Eye (tissue), 1 donor: ENCODE measurements at places on chromosomes 4 and X.

- peak; percentile 68 for DNase-seq
Observed at GRCh38 chr4:185127021-185127925, 15.8 kb upstream of the SLC25A4 start.

DNA sequence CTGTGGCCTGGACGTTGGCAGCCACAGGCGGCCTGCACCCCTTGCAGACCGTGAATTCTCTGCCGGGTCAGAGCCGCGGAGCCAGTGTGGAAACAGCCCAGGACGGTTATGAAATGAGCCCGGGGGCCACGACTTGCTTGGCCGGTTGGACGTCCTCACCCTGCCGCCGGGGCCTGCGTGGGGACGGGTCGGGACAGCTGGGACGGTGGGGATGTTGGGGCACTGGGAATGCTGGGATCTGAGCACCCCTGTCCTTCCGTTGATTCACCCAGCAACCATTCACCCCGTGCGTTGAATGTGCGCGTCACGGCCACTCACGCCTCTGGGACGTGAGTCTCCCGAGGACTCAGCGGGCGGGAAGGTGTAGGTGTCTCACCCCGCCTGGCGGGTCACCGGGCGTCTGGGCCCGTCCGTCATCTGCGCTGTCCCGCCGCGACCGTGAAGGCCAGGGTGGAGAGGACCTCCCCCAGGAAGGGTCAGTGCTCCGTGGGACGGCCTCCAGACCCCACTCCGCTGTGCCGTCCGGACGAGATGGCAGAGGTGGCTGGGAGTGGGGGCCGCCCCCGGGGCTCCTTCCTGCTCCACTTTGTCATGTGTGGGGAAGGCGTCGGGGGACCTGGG lies 4.5 kb upstream of the PLCXD1 start:
- DNase-seq = peak; percentile 46

GRCh38 chr4:138835832-138836533 lies 179.6 kb upstream of the NOCT start:
- no peak for DNase-seq

DNA sequence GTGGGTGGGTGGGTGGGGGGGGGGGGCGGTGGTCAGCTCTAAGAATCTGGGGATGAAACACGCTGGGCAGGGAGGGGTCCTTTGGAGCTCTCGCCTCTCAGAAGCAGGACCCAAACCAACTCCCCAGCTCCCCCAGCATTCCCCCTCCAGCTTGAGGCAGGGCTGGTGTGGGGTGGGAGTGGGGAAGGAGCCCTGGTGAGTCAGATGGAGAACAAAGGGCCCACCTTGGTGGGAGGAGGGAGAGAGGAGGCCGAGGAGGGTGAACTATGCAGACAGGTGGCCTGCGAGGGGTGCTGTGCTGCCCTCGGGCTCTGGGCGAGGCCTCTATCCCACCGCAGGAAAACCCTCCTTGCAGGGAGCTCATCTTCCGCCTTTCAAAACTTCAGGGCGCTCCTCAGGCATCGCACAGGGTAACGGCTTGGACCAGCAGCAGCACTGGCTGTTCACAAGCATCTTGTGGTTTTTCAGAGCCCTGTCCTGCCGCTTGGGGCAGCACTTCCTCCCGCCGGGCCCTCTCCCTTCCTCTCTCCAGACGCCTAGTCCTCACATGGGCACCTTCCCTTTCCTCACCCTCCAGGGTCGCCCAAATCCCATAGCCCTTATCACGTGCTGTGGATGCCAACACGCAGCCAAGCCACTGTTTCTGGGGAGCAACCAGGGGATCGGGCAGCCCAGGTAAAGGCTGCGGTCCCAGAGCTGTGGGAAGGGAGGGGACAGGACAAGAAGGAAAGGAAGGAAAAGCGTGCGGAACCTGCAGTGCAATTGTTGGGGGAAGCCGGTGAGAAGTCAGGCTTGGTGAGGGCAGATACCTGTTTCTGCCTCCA lies 34.0 kb upstream of the GRPEL1 start:
- DNase-seq = peak; percentile 92

DNA sequence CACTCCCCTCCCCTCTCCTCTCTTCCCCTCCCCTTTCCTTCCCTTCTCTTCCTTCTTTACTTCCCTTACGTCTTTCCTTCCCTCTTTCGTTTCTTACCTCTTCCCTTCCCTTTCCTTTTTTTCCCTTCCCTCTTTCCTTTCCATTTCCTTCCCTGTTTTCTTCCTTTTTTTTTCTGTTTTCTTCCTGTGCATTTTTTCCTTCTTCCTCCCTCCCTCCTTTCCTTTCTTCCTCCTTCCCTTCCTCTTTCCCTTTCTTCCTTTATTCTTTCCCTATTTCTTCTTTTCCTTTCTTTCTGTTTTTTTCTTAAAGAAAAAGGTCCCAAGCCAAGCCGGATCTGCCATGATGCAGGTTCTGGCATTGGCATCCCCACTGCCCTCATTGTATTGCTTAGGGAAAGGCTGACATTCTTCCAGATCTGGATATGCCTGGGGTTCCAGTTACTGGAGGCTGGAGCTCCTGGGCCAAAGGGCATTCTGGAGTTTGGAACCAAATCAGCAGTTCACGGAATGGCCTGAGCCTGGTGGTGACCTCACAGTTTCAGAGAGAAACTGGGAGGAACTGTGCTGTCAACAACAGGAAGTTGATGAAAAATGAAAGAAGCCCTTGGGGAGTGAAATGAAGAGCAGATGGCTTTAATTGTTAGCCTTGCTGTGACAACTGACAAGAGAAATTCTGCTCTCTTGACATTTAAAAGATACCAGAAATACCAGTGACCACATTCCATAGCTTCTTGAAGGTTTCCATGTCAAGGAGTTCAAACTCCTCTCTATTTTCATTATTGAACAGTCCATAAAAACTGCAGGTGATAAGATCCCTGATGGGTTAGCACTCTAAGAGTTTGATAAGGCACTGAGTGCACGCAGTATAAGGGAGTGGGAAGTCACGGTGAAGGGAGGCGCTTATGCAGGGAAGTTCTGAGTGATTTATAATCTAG lies 622.1 kb downstream of the SPRY1 start:
- peak; percentile 72 for DNase-seq

DNA sequence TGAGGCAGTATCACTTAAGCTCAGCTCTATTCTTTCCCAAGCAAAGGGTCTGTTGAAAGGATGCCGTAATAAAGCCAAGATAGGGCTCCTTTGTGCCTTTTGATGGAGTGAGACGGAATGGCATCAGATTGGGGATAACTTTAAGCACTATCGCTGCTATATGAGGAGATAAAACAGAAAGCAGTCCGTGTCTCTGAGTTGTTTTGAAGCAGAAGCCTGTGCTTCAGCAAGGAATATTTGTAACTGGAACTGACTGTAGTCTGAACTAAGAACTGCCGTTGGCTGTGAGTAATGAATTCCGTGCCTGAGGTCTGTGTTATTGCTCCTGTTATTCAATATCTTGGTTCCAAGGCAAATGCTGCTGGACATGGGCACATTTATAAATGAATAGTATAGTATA lies 297.4 kb downstream of the ANKRD50 start:
- no peak for DNase-seq

- DNase-seq = no peak
Observed at GRCh38 chr4:53450773-53451172, 73.3 kb downstream of the FIP1L1 start.

GRCh38 chrX:27728291-27728690 lies 79.5 kb upstream of the MAGEB10 start:
- no peak for DNase-seq

DNA sequence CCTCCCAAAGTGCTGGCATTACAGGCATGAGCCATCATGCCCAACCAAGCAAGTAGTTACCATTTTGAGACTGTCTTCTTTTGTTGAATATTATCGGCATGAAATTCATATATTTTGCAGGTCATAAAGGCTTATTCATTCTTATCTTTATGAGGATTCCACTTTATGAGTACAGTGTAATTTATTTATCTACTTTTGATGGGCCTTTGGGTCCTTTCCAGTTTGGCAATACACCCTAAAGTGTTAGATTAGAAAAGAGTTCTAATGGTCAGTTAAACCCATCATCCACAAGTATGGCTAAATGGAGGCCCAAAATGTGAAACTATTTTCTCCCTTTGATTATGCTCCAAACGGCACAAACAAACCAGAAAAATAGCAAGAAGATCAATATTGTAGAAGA lies 10.9 kb upstream of the ABCG2 start:
- no peak for DNase-seq

- DNase-seq = no peak
Observed at GRCh38 chr4:55169352-55169961, 44.1 kb upstream of the KDR start.

GRCh38 chr4:56466910-56467283 lies 520 bp upstream of the SRP72 start:
- no peak for DNase-seq

GRCh38 chr4:160247091-160247656 lies 1144.3 kb downstream of the RAPGEF2 start:
- DNase-seq = no peak

DNA sequence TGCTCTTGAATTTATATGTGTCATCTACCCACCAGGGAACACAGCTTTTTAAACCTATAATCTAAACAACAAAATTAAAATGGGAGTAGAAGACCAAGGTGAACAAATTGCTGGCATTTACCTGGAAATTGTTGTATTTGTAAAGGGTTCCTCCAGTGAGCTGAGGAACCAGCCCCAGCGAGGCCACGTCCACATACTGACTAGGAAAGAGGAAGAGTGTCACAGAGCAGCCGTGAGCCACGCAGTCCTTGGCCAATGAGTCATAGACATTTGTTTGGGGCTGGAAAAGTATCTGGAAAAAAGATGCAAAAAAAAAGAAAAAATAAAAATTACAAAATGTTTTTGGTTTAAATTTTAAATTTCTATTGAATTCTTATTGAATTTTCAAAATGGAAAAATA lies 58.7 kb downstream of the METTL14 start:
- no peak for DNase-seq

DNA sequence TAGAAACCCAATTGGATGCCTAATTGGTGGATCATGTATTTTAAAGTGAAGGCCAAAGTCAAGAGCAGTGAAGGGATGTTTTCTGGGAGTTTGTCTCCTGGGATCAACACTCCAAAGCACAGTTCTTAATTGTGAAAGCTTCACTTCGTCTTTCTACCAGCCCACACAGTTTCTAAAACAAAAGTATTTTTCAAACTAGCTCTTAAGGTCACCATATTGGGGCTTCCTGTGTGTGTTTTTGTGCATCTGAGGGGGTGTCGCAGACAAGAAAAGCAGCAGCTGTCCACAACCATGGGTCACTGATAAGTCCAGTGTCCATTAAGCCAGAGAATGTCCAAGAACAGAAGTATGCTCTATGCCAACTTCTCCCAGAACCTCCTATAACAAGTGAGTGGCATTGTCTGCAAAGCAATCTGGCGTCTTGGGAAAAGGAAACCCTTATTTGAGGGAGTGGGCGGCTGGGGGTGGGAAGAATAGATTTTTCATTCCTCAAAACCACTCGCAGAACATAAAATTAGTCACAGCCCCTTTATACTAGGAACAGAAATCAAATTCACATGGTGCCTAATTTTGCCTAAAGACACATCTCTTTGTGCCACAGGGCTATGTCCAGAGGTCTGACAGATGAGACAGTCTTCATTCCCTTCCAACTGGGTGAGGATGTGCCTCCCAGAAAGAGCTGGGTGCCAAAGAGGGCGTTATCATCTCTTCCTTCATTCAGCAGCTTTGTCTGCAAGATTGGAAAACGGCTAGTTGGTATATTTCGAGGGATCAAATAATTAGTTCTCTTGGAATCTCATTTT lies 610.4 kb downstream of the BCOR start:
- no peak for DNase-seq

DNA sequence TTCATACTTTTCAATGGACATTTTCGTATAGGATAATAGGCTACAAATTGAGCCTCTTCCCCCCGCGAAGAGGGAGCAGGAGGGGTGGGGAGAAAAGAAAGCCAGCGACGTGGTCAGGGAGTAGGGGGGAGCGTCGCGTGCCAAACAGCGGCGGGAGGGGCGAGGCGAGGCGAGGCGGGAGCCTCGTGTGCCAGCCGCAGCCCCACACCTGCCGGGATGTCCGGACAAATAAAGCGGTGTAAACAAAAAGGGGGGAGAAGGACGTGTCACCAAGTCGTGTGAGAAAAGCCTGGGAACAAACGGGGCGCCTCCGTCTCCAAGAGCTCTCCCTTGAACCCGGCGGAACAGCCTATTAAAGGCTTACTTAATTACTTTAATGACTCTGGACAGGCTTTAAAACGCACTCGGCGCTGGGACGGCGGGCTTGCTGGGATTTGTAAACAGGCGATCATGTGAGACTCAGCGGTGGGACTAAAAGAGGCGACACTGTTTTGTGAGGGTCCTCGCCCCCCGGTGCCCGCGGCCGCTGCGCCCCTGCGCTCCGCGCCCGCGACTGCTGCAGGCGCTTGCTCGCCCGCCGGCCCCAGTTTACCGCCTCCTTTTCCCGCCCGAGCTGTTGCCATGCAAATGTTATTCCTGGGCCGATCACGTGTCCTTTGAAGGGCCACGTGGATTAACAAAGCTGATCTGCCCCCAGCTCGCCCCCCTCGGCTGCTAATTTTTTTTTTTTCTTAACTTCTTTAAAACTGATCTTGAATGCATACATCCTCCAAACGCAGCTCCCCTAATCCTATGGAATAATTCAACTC lies at the start of gene HELT:
HELT (plus strand) TSS at position 527 of the 809 bp plus-strand sequence. CDS start 439 bp downstream, outside the sequence.
- peak; percentile 47 for DNase-seq

GRCh38 chrX:133983974-133984845 lies 1.2 kb downstream of the GPC3 start:
- peak; percentile 49 for DNase-seq

GRCh38 chr4:142121448-142122350 lies 485.3 kb downstream of the IL15 start:
- DNase-seq = no peak

- peak; percentile 74 for DNase-seq
Observed at GRCh38 chr4:84582988-84583875, at the start of gene CDS1. TSS of gene CDS1 (plus strand) at chr4:84583127. CDS start at chr4:84583402, 275 bp downstream.
